ENCODE measurements at places on chromosomes 2 and 18. TPM values are rescaled to one million over a fixed set of nuclear protein-coding genes. Genes with fewer than 3 reads are reported as not detected.

- no peaks in the 10 kb centered on the region for H3K36me3 ChIP-seq
- DNase-seq, result no peak
- H3K27me3 ChIP-seq, result no peaks in the 10 kb centered on the region
- H3K4me1 ChIP-seq, result no peaks in the 10 kb centered on the region
These were observed 49.2 kb upstream of the DAPL1 start for GRCh38 chr2:158745866-158746382.

FAM237A gene
- total RNA-seq, result not detected

GRCh38 chr2:149651229-149651628, 63.7 kb upstream of the MMADHC start:
- no peaks in the 10 kb centered on the region for H3K27me3 ChIP-seq
- no peak overlapping the region for H3K27ac ChIP-seq
- DNase-seq, result no peak

DNA sequence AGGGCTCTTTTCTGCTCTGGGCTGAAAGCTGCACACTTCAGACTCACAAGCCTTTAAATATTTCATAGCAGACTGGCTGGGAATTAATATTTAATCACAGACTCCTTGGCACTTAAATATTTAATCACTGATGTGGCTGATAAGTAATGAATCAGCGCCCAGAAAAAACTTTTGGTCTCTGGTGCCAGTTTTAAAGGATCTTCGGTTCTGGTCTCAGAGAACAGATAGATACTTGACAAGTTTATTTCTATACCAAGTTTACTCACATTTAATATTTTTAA, 201.2 kb downstream of the MYCN start:
- no peak overlapping the region for H3K4me3 ChIP-seq
- no peaks in the 10 kb centered on the region for H3K27me3 ChIP-seq
- H3K36me3 ChIP-seq, result no peaks in the 10 kb centered on the region
- DNase-seq, result no peak
- peaks cover 20% of the 10 kb centered on the region for H3K4me1 ChIP-seq

GRCh38 chr2:9153643-9153980, 53.0 kb upstream of the ASAP2 start:
- H3K27ac ChIP-seq, result no peak overlapping the region
- H3K36me3 ChIP-seq, result no peaks in the 10 kb centered on the region
- DNase-seq, result no peak

DNA sequence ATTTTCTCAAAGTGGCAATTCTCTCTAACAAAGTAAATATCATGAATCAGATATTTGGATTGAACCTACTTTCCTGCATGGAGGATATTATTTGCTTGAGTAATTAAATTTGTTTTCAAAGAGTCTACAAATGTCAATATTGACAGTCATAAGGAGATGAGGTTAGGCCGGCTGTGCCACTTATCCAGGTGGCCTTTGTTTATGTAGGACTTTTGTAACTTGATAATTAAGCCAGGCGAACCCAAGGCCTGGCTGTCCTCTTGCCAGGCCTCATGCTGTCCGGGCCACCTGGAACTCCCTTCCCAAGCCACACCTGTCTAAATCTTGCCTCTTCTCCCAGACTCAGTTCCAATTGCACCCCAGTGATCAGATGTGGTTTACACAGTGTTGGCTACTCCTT, 255.2 kb downstream of the ACKR3 start:
- no peak overlapping the region for H3K4me3 ChIP-seq
- no peaks in the 10 kb centered on the region for H3K27me3 ChIP-seq
- H3K36me3 ChIP-seq, result no peaks in the 10 kb centered on the region
- H3K27ac ChIP-seq, result no peak overlapping the region
- H3K4me1 ChIP-seq, result no peaks in the 10 kb centered on the region

DNA sequence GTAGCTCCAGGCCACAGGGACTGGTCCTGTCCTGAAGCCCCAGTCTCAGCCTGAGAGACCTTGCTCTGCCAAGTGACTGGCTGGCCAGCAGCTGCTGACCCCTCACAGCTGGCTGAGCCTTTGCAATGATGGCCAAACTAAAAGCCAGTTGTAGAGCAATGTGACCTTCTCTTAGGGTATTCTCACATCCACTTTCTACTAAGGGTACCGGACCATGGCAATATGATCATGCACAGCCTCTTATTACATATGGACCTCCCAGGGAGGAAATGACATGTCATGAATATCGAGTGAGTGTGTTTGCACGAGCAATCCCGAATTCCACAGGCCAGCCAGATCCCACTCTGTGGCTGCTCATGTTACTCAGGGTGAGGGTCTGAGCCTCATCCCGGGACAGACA, 213.9 kb downstream of the VAPA start:
- H3K4me3 ChIP-seq, result no peak overlapping the region
- no peak for DNase-seq
- no peaks in the 10 kb centered on the region for H3K36me3 ChIP-seq

GRCh38 chr2:38709567-38710194, 41.5 kb downstream of the SRSF7 start:
- peaks cover 4% of the 10 kb centered on the region for H3K4me1 ChIP-seq
- peaks cover 6% of the 10 kb centered on the region for H3K36me3 ChIP-seq
- no peak for DNase-seq
- no peak overlapping the region for H3K27ac ChIP-seq

- DNase-seq, result no peak
- no peaks in the 10 kb centered on the region for H3K4me1 ChIP-seq
- no peaks in the 10 kb centered on the region for H3K27me3 ChIP-seq
- H3K36me3 ChIP-seq, result no peaks in the 10 kb centered on the region
- no peak overlapping the region for H3K27ac ChIP-seq
These were observed 101.7 kb upstream of the FZD7 start for GRCh38 chr2:201931951-201932350.

DNA sequence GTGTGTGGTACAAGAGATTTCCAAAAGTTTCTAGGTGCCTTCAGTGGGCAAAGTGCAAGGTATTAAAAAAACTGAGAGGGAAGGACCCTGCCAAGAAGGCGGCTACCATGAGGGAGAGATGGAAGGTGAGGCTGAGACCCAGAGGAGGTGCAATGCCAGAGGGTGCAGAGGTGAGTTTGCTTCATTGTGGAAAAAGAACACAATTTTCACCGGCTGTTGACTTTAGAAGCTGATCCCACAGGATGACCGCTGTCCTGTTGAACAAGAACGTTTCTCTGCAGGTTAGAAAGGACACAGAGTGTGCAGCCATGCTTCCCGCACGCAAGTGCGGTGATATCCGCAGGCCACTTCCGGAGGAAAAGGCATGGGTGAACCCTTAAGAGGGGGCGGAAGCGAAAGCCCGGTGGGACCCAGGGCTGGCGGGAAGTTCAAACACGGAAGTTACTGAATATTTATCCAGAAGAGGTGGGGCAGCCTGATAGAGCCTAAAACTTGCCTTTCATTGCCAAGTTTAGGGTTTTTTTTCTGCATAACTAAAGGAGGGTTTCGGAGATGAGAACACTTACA, 16.6 kb downstream of the SP110 start:
- H3K4me1 ChIP-seq, result no peaks in the 10 kb centered on the region
- peaks cover 98% of the 10 kb centered on the region for H3K36me3 ChIP-seq

AMER3 gene
- not detected for total RNA-seq

DNA sequence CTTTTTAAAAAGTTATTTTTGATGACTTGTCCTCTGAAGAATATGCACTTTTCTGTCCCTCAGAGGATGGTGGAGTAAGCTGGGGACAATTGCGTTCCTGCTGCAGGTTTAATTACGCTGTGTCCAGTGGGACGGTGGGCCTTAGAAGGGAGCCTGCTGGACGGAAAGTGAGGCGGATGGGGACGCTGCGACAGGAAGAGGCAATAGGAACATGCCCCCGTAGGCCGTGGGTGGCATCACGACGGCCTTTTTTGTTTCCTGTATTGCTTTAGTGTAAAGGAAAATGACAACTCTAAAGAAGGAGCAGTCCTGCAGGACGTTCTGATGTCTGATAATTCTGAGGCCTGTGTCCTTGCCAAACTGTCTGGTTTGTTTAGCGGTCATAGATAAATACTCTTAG, 121.6 kb downstream of the NFATC1 start:
- H3K36me3 ChIP-seq, result no peaks in the 10 kb centered on the region
- peaks cover 8% of the 10 kb centered on the region for H3K4me1 ChIP-seq
- peaks cover 6% of the 10 kb centered on the region for H3K27me3 ChIP-seq
- H3K27ac ChIP-seq, result no peak overlapping the region

- no peak overlapping the region for H3K4me3 ChIP-seq
- no peaks in the 10 kb centered on the region for H3K27me3 ChIP-seq
- DNase-seq, result peak; percentile 54
- peaks cover 10% of the 10 kb centered on the region for H3K4me1 ChIP-seq
- H3K27ac ChIP-seq, result peak overlapping the region; percentile 50
These were observed 160.1 kb upstream of the MAPRE2 start for GRCh38 chr18:34880882-34881834.

DNA sequence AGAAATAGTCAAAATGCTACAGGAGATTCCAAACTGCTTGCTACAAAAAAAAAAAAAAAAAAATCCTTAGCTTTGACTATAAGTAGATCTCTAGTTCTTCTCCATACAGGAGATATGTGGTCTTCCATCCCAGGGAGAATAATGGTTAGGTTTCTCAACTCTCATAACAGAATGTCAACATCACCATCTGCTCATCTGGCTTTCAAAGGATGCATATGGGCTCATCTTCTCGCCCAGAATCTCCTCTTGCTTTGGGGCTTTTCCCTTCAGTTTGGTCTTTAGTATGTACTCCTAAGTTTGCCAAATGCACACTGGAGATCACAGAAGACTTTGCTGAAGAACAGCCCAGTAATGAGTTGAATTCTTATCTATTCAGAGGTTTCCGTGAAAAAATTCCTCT, 240.7 kb downstream of the NRXN1 start:
- no peaks in the 10 kb centered on the region for H3K4me1 ChIP-seq
- no peak overlapping the region for H3K27ac ChIP-seq
- no peak for DNase-seq
- H3K27me3 ChIP-seq, result no peaks in the 10 kb centered on the region
- H3K36me3 ChIP-seq, result no peaks in the 10 kb centered on the region

FER1L5 gene
- total RNA-seq, result not detected

ANKRD53 gene
- total RNA-seq, result not detected

- H3K4me3 ChIP-seq, result peak overlapping the region; percentile 78
- H3K36me3 ChIP-seq, result no peaks in the 10 kb centered on the region
- H3K4me1 ChIP-seq, result peaks cover 46% of the 10 kb centered on the region
- H3K27ac ChIP-seq, result peak overlapping the region; percentile 82
- H3K27me3 ChIP-seq, result no peaks in the 10 kb centered on the region
These were observed 1.1 kb downstream of the HPCAL1 start for GRCh38 chr2:10303694-10304378.

DNA sequence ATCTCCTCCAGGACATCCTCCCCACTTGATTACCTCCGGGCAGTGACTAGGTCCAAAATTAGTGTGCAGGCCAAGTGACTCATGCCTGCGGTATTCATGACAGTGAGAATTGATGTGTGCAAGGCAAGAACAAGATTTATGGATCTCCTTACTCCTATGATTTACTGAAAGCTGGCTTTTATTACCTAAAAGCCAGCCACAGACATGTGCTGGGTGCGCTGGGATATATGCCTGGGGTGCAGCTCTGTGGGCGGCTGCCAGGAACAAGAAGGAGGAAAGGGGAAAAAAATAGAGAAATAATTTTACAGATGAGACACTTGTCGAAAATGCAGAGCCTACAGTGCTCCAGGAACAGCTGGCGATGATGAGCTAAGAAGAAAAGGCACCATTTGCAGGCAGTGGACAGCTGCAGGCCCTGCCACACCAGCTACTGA, 359.3 kb downstream of the CMPK2 start:
- H3K36me3 ChIP-seq, result no peaks in the 10 kb centered on the region
- no peaks in the 10 kb centered on the region for H3K27me3 ChIP-seq
- H3K4me3 ChIP-seq, result no peak overlapping the region
- H3K27ac ChIP-seq, result no peak overlapping the region

DNA sequence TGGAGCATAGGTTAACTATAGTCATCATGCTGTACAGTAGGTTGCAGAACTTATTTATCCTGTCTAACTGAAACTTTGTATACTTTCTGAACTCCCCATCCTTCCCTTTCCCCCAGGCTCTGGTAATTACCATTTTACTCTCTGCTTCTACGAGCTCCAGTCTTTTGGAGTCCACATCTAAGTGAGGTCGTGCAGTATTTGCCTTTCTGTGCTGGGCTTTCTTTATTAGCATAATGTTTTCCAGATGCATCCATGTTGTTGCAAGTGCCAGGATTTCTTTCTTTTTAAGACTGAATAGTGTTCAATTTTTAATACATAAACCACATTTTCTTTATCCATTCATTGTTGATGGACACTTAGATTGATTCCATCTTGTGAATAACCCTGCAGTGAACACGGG, 464.1 kb downstream of the TGIF1 start:
- no peak overlapping the region for H3K27ac ChIP-seq
- H3K36me3 ChIP-seq, result no peaks in the 10 kb centered on the region
- no peak overlapping the region for H3K4me3 ChIP-seq
- no peak for DNase-seq
- H3K27me3 ChIP-seq, result peaks cover 4% of the 10 kb centered on the region
- no peaks in the 10 kb centered on the region for H3K4me1 ChIP-seq

DAW1 gene
- total RNA-seq, result not detected

- no peak overlapping the region for H3K27ac ChIP-seq
- H3K4me1 ChIP-seq, result peaks cover 7% of the 10 kb centered on the region
- DNase-seq, result no peak
- no peaks in the 10 kb centered on the region for H3K36me3 ChIP-seq
- no peaks in the 10 kb centered on the region for H3K27me3 ChIP-seq
These were observed 141.1 kb downstream of the NCOA1 start for GRCh38 chr2:24632172-24632571.

DNA sequence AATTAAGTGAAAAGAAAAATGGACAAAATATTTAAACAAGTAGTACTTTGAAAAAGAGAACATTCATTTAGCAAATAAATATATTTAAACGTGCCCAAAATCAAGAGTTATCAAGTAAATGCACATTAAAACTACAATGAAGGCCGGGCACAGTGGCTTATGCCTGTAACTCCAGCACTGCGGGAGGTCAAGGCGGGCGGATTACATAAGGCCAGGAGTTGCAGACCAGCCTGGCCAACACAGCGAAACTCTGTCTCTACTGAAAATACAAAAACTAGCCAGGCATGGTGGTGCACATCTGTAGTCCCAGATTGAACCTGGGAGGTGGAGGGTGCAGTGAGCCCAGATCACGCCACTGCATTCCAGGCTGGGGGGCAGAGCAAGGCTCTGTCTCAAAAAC, 9.8 kb downstream of the STAM2 start:
- no peaks in the 10 kb centered on the region for H3K27me3 ChIP-seq
- H3K36me3 ChIP-seq, result no peaks in the 10 kb centered on the region
- no peak for DNase-seq

DNA sequence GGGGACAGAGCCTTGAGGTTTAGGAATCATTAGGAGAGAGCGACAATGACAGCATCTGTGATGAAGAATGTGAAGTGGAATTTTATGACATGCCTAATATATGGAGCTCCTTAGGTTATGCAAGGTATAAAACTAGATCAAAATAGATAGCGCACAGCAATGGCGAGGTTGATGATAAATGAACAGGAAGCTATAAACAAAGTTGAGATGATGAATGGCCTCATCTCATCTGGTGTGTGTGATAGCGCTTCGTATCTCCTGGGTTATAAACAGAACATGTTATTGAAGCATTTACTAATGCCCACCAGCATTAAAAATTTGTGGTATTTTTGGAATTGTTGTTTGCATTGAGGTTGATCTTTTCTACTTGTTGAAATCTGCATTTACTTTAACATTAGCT, 231.5 kb downstream of the LTBP1 start:
- H3K27me3 ChIP-seq, result no peaks in the 10 kb centered on the region
- H3K36me3 ChIP-seq, result no peaks in the 10 kb centered on the region
- DNase-seq, result no peak
- no peaks in the 10 kb centered on the region for H3K4me1 ChIP-seq
